ENCODE measurements at places on chromosomes 16 and 17.

- DNase-seq, result peak; percentile 44
These were observed 29.0 kb upstream of the ASIC2 start for GRCh38 chr17:33322063-33322462.

GRCh38 chr17:4100883-4101756 lies 41.7 kb downstream of the ZZEF1 start:
- DNase-seq, result no peak

DNA sequence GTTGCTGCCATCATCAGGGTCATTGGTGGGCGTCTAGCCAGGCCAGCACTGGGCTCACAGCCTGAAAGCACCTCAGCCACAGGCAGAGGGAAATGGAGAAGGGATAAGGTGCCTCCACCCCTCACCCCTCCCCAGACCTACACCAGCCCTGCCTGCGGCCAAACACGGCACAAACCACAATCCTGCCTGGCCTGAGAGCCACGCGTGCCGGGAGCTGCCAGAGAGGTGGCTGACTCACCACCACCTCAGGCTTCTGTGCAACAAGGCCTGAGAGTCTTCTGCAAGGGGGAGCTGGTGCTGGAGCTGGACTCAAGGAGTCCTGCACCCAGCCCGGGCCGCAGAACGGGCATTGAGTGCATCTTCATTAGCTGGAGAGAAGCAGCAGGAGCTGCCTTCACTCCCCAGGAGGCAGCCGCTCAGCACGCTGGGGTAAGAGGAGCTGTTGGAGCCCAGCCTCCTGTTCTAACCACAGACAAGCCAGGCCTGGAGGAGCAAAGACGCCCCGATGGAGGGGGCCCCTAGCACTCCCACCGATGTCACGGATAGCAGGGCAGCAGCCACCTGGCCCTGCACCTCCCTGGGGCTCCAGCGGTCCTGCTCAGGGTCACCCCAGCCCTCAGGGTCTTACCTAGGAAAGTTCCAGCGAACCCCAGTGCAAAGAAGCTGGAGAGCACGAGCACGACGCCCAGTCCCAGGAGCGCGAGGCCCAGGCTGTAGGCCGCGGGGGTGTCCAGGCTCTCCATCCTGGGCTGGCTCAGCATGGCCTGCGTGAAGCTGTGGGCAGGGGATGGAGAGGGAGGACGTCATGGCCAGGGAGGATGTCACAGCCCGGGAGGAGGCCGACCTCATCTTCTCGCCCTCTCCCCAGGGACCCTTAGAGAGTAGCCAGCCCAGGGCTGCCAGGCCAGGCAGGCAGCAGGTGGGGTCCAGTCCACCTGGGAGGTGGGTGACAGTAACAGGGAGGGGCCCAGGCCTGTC lies 16.0 kb upstream of the RASD1 start:
- peak; percentile 93 for DNase-seq

- peak; percentile 89 for DNase-seq
These were observed 78.9 kb downstream of the CMIP start for GRCh38 chr16:81523387-81524115.

DNA sequence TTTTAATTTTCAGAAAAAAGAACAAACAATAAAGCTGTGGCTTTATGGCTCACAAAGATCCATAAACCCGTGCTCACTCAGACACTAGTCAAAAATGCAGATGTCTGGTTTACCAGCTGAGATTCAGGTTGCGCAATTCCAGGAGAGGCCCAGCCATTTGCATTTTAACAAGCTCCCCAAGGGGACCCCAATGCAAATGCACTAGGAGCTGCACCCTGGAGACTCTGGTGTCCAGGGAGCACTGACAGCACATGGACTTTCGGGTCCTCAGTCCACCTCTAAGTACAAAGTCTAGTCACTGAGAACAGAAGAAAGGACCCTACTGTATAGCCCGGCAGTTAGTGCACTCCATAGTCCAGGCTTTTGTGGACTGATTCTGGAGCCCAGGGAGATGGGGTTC lies 326.3 kb downstream of the MAF start:
- DNase-seq, result no peak

DNA sequence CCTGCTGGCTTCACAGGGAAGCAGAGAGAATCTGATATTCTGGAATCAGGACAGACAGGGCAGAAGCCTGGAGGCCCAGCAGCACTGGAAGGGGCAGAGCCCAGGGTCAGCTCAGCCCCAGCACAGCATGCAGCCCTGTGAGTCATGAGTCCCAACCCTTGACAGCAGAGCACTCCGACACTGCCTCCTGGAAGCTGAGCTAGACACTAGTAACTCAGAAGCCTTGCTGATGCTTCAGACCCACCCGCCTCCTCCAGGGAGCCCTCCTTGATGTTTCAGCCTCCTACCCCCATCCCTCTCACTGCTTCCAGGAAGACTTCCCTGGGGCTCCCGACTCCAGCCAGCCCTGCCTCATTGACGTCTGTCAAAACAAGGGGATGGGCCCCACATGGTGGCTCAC lies 6.9 kb downstream of the CAMKK1 start:
- peak; percentile 82 for DNase-seq

GRCh38 chr17:76447931-76448652 lies 4.9 kb downstream of the UBE2O start:
- DNase-seq, result peak; percentile 36

- DNase-seq, result peak; percentile 94
These were observed 113.7 kb upstream of the DHX40 start for GRCh38 chr17:59451706-59452105.

DNA sequence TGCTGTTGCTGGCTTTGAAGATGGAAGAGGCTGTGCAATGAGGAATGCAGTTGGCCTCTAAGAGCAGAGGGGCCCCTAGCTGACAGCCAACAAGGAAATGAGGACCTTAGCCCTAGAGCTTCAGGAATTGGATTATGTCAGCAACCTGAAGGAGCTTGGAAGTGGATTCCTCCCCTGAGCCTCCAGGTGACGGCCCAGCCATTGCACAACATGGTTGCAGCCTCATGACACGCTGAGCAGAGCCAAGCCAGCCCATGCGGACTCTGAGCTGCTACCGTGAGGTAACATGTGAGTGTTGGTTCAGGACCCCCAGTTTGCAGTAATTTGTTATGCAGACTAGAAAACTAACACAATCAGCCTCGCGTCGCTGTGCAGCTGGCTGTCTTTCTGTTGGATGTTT lies 20.2 kb downstream of the CCDC42 start:
- no peak for DNase-seq

- no peak for DNase-seq
These were observed 159.2 kb downstream of the CYLD start for GRCh38 chr16:50901062-50901461.

- no peak for DNase-seq
These were observed 19.2 kb downstream of the ATP6V0D1 start for GRCh38 chr16:67461600-67462278.

DNA sequence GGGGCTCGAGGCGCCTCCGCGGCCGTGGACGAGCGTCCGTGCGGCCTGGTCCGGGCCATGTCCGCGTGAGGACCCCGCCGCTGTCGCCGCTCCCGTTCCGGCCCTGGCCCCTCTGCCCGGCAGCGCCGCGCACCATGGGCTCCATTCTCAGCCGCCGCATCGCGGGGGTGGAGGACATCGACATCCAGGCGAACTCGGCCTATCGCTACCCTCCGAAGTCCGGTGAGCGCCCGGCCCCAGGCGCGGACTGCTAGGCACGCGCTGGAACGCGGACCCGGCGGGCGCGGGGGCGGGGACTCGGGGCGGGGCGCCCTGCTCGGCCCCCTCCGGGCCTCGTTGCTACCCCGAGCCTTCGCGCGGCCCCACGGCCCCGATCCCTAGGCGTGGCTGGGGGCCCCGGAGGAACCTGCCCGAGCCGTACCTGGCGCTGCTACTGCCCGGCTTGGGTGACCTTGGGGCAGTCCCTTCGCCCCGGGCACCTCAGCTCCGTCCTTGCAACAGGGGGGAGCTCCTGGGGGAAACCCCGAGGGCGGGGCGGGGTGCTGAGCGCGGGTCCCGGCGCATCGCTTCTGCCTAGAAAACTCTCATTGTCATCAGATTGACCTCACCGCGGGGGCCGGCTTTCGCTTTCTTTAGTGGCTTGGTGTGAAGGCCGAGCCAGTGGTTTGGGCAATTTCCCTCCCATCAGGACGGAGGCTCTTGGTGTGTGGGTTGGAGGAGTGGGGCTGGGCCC lies 367 bp downstream of the MGRN1 start:
- DNase-seq, result peak; percentile 62

DNA sequence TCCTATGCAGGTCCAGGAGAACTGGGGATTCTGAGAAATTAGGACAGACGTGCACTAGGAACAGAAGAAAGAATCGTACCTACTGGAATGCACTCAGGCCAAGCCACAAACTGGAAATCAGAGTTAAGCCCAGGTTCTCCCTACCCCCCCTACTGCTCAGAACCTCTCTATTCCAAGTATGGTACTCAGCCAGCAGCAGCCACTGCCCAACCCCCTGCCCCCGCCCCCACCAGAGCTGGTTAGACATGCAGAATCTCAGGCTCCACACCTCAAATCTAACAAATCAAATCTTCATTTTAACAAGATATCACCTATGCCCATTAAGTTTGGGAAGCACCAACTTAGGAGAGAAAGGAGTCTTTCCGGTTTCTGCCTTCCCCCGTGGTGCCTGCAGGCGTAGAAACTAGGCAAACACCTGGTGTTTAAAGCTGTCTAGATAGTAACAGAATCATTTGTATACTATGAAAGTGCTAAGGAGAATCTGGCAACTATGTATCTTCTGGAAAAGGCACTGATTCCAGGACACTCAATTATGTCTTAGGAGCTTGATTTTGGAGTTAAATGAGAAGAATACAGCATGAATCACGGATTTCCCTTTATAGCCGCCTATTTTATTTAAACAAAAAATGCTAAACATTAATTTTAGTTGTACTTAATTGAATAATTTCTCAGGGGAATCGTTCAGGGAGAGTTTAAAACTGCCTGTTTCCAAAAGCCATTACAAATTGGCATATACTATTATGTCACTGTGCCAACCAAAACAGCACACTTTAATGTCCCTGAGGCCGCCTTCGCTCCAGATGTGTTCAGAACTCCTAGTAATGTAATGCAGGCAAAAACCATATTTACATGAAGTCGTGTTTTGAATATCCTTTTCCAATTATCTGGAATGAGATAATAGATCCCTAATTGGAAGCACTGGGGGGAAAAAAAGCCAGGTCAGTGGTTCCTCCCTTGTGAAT lies 166.5 kb downstream of the STX8 start:
- peak; percentile 54 for DNase-seq

- DNase-seq, result no peak
These were observed 738.8 kb downstream of the WWOX start for GRCh38 chr16:78838276-78838675.

DNA sequence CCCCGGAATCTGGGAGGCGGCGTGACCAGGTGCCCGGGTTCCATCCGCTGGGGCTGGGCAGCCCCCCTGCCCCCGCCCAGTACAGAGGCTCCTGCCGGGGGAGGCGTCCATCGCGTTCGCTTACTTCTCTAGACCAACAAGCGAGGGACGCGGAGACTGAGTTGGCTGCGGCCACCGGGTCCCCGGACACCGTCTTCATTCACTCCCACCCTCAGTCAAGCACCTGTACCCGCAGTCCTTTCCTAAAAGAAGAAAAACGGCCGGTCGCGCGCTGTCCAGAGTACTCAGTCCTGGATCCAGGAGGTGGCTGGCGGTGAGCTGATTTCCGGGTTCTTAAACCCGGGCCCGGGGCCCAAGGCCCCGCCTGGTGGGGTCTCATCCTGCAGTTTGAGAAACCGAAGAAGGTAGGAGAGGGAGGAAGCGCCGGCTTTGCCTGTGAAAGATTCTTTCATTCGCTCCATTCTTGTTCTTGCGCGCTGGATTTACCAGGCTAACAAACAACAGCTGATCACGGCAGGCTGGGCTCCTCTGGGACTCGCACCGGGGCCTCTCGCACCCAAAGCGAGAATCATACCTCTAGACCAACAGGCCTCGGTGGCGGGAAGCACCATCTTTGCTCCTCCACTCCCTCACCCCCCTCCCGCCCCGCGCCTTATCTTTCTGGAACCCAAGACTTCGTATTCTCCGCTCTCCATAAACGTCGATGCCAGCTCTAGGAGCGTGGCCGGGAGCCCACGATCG lies 17.4 kb upstream of the OR1F1 start:
- DNase-seq, result no peak

DNA sequence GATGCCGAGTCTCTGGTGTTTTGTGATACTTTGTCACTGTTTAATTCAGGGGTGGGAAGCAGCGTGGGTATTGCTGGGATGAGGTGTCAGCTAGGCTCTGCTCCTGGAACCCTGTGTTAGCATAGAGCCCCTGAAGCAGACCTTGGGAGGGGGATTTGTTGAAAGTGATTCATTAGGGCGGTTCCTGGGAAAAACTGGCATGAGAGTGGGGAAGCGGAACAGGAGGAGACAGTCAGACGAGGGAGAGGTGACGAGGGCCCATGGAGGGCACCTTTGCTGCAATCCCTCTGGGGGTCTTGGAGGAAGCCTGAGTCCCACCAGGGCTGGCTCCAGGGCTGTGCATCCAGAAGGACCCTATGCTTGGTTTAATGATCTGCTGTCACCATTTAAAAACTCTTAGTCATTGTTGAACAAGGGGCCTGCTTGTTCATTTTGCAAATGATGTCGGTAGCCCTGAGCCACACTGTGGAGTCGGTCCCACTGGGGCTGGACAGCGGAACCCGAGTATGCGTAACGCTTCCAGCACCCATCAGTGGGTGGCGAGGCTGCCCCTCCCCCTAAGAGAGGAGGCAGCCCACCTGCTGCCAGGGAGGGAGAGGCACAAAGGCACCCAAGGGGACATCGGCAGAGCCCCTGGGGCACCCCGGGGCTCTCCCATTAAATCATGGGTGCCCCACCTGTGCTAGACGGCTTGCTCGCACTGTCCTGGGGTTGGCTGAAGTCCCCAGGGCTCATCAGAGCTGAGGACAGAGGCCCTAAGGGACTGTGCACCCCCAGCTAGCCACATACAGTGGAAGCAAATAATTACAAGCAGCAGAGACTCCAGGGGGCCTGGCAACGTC lies 35.4 kb downstream of the WFDC1 start:
- no peak for DNase-seq

DNA sequence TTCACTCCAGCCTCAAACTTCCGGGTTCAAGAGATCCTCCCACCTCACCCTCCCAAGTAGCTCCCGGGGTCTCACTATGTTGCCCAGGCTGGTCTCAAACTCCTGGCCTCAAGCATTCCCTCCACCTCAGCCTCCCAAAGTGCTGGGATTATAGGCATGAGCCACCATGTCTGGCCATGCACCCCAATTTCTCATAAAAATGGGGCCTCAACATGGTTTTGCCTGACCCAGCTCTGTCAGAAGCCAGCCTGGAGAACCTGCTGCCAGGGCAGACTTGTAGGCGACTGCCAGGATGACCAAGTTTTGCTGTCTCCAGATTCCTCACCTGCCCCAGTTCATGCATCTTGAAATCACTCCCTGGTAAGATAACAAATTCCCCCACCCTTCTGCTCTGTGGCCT lies 82.9 kb downstream of the AIPL1 start:
- DNase-seq, result no peak

DNA sequence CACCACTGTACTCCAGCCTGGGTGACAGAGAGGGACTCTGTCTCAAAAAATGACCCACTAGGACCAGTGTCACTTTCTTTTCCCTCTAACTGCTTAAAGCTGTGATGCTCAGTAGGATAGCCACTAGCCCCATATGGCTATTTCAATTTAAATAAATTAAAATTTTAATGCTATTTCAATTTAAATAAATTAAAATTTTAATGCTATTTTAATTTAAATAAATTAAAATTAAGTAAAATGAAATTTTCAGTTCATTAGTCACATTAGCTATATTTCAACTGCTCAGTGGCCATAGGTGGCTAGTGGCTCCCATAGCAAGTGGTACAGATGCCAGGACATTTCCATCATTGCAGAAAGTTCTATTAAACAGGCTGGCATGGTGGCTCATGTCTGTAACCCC lies 43.0 kb downstream of the NLRC5 start:
- DNase-seq, result no peak

All from fibroblast of mammary gland (primary cell).